CD4-positive, alpha-beta T cell treated with Interleukin-15 for 4 hours (primary cell): ENCODE measurements at places on chromosomes 7 and 10.

DNA sequence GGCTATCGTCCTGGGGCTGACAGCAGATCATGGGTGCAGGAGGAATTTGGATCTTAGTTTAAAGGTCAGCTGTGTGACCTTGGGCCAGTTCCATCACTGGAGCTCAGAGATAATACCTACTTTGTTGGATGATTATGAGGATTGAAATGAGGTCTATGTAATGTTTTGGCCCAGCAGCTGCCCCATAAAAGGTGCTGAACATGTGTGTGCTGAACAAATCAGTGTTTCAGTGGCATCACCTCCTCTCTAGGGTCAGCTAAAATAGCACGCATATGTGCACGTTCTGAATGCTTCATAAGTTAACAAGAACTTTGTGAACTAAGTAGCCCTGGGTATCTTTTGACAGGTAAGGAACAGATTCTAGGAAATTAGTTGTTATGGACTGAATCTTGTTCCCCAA, 84.8 kb upstream of the LRRC18 start:
- no peak for DNase-seq

DNA sequence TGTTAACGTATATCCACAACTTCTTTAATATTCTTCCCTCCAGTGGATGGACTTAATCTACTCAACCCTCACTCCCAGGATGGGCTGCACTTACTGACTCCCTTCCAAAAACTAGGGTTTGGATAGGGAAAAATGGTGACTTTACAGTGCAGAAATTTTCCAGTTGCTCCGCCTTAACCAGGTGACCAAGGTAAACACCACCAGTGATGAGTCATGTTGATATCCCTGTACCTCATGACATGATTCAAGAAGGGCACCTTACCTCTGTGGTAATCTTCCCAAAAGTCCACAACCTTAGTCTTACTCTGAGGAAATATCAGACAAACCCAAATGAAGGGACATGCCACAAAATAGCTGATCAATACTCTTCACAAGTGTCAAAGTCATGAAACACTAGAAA, 3.5 kb upstream of the GSTK1 start:
- no peak for DNase-seq

DNA sequence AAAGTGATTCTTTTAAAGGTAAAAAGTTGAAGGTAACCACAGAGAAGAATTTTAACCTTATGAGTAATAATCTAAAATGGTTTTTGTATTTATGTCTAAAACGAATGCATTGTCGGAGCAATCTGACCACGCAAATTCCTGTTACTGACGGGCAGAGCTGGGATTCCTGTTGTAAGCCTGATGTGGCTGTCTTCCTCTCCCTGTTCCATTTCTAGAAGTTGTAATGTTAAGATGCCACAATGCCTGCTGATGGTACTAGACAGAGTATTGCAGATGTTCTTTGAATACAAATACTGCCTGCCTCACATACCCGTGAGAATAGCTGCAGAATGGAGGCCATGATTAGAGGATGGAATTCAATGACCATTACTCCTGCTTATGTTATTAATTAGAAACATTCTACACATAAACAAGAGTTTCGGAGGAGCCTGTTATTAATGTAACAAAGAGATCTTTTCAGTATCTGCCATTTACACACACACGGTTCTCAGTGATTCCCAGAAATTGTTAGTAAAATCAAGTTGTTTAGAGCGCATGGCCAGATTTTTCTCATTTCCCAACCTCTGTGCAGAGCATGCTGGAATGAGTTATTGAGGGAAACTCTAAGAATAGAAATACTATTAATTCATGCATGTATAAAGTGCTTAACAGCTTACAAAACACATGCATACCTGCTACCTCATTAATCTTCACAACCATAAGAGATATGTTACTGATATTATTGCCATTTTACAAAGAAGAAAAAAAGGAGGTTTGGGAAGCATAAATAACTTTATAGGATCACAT, 196.8 kb downstream of the PTN start:
- DNase-seq = no peak

DNA sequence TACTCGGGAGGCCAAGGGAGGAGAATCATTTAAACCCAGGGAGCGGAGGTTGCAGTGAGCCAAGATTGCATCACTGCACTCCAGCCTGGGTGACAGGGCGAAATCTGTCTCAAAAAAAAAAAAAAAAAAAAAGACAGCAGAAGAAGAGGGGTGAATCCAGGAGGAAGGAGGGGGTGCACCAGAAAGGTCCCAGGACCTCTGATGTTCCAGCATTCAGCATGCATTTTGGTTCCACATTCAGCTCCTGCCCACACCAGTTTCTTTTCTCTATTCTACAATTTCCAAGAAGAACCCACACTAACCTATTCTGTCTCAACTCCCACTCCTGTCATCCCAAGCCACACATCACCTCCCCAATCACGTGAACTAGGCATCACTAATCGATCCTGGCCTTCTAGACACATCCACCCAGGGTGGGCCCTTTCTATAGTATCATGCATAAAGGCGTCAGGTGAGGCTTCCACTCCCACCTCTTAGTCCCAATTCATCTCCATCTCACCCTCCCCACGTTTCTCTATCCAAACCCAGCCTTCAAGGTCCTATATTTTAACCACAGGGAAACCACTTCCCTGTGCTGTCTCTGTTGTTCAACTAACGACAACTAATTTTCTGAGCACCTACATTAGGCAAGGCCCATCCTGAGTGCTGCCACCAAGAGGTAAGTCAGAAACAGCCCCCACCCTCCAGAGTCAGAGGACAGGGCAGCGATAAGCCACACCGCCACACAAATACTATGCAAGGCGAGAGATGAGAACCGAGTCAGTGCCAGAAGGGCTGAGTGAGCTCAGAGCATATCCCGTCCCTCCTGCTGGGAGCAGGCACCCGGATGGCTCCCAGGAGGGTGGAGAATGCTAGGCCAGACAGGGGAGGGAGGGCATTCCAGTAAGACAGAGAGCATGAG, 2.2 kb downstream of the ANXA11 start:
- peak; percentile 80 for DNase-seq

GRCh38 chr10:75852851-75853484, 421.5 kb downstream of the LRMDA start:
- no peak for DNase-seq

- no peak for DNase-seq
Measured at GRCh38 chr7:81925530-81925929, 155.7 kb upstream of the HGF start.

GRCh38 chr10:12981570-12981969, 19.9 kb downstream of the CCDC3 start:
- DNase-seq = no peak
